OCI-M1 (cell line): ENCODE measurements at places on chromosomes 4 and X.

GRCh38 chr4:72641611-72642010 is 72.6 kb upstream of the ADAMTS3 start:
- no peak for DNase-seq

GRCh38 chrX:49247916-49248811 is 12.9 kb downstream of the CCDC22 start:
- no peak for DNase-seq

DNA sequence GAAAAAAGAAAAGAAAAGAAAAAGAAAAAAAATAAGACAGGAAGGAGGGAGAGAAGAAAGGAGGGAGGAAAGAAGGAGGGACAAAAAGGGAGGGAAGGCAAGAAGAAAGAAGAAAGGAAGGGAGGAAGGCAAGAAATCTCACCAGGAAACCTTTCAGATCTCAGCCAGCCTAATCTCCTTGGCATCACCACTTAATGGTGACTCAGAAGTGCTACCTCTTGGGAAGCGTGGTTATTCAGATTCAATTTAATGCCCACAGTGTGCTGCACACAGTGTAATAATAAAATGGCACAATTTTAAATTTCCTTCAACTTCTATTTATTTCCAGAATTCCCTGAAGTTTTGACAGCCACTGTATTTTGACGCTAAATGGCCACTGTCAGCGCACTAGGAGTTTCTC is 50.3 kb downstream of the DKK2 start:
- DNase-seq = peak; percentile 30

DNA sequence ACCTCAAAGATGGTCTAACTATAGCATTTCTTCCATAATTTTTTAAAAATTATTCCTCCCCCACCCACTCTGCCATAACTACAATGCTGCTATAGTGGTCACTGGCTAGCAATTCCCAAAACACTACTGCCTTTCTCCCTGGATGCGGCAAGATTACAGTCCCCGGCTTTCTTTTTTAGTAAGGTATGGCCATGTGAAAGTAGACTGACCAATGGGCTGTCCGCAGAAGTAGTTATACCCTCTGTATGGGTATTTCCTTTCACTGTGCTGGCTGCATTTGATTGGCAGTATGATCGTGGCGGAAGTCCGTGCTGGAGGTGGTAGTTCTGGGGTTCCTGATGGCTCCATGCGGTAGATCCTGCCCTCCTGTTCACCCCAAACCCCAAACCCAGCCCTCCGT is 166.0 kb downstream of the FBXO8 start:
- no peak for DNase-seq

GRCh38 chrX:118726887-118727685 is at the start of gene IL13RA1:
Gene IL13RA1, plus strand, starts transcription at chrX:118727606. Its CDS starts 33 bp downstream, at chrX:118727639.
- DNase-seq = peak; percentile 82

DNA sequence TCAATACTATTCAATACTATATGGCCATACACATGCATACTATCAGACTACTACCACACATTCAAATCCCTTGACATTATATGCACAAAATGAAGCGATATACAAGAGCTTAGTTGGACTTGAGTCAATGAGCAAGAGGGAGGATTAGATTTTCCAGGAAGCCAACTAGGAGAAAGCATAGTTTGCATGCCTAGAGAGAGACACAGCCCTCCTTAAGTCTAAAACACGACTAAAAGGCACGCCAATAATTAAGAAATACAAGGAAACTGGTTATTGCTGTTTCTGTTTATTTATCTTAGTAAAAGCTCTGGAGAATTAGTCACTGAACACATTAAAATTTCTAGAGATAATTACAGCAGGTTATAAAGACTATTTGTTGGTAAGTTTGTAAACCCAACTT is 21.8 kb downstream of the MBNL3 start:
- DNase-seq = no peak

- DNase-seq = no peak
Observed at GRCh38 chrX:139725720-139726119, 17.8 kb upstream of the MCF2 start.

GRCh38 chr4:52939739-52940138 is 77.6 kb downstream of the RASL11B start:
- DNase-seq = no peak

DNA sequence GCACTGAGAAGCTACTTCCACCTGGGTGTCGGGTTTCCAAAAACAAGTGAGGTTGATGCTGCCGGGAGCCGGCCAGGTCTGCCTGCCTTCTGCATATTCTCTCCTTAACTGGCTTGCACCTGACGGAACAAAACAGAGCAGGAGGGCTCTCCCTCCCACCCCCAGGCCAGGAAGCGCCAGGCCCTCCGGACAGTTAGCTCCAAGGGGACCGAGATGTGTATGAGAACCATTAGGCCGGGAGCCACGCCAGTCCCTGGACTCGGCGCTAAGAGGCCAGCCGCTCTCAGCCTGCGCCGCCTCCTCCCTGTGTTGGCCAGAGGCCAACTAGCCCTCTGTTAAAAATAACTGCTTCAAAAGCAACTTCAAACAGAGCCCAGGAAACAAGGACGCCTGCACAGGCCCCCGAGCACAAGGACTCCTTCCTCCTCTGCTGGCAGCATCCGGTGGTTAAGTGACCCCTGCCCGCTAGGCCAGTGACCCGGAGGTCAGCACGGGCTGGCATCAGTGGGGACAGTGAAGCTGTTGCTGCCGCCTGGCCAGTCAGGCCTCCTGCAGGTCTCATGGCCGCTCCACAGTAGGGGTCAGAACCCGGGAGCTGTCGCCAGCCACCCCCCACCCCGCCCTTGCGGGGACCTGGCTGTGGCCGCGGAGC is 107.9 kb downstream of the ABLIM2 start:
- no peak for DNase-seq

DNA sequence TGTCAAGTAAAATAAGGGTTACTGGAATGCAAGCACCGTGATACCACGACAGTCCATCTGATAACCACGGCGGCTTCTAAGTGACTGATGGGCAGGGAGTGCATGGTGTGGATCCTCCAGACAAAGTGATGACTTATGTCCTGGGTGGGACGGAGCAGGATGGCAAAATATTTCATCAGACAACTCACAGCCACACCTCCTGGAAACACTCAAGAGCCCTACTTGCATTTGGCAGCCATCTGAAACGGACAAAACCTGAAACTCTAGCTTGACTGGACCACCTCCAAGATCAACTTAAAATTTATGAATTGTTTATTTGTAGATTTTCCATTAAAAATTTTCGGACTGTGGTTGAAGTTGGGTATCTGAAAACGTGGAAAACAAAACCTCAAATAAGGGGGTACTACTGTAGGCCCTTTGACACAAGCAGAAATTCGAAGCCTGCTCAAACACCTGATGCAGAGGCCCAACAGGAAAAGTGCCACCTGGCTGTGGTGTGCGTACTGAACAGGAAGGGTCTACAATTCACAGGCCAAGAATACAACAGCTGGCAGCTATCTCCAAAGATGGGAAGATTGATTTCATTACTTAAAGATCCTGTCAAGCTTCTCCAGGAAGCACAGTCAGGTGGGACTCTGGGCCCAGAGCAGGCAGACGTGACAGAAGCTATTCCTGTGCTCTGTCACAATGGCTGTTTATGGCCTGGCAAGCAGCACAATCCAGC is 26.0 kb downstream of the LRIT3 start:
- peak; percentile 23 for DNase-seq

- DNase-seq = no peak
Observed at GRCh38 chr4:129337228-129337620, 241.3 kb downstream of the C4orf33 start.

DNA sequence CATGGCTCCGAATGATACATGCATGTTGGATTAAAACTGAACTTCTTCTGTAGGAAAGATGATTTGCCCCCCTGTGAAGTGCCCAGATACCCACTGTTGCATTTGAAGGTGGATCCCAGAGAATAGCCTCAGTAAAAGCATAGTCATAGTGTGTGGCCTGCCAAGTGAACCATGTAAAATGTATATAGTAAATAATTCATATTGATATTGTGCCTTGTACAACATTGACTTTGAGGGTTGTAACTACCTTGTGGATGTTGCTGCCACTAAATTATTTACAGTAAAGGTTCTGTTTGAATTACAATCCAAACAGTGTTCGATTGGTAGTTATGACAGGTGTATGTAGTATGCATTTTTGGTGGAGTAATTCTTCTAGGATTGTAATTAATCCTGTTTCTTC is 19.2 kb downstream of the TMEM131L start:
- no peak for DNase-seq

DNA sequence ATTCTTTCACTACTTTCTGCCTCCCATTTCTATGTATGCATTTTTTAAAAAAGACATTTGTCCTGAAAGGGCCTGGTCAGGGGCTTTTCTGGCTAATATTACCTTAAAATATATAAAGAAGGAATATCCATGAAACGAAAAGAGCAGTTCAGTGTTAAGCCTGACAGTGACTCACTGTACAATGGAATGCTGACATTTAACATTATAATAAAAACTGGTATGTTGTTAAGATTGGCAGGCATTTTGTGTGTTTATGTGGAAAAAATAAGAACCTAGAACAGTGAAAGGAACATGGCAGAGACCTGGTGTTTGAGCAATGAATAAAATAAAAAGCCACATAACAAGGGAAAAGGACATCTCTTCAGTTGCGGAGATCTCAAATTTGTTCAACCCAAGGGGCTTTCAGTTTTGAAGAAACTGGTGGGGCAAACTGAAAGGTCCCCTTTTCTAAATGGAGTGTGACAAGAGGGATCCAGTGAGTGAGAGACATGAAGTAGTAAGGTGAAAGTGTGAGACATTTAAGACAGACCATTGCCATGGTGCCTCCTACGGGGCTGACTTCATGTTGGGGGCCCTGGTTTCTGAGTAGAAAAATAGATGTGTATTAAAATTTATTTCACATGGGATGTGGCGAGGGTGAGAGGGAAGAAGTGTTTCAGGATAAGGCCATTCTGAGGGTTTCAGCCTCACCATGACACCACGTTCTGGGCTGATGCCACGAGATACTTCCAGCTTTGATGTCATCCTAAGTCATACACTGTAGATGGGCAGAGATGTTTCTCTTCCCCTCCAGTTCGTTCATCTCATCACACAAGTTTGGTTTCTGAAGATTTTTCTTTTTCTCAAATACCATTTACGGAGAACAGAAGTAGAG is 324.9 kb downstream of the PPP3CA start:
- DNase-seq = no peak

- no peak for DNase-seq
Observed at GRCh38 chrX:137565318-137565904, 516 bp upstream of the ZIC3 start.

GRCh38 chrX:45524296-45524695 is 323.6 kb upstream of the DIPK2B start:
- DNase-seq = no peak

GRCh38 chr4:74014332-74014731 is 15.9 kb upstream of the CXCL5 start:
- peak; percentile 50 for DNase-seq

DNA sequence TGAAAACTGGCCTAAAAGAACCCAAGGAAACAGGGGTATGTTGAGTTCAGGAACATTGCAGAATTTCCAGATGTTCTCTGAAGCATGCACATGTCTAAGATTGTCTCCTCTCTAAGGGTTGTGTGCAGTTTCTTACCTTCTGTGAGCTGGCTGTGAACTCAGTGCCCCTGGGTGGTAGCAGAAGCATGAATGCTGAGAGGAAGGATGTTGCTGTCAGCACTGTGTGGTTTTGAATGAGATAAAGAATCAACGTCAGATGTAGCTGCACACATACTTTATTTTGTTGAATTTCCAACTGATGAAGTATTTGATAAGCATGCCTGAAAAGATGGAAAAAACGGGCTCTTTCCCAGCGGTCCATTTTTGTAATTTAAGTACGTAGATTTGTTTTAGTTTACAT is 23.8 kb upstream of the CD38 start:
- no peak for DNase-seq

DNA sequence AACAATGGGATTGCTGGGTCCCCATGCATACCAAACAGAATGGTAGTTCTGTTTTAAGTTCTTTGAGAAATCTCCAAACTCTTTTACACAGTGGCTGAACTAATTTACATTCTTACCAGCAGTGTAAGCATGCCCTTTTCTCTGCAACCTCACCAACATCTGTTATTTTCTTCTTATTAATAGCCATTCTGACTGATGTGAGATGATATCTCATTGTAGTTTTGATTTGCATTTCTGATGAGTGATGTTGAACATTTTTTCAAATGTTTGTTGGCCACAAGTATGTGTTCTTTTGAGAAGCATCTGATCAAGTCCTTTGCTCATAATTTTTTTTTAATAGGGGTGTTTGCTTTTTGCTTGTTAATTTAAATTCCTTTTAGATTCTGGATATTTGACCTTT is 41.2 kb upstream of the ZMAT1 start:
- no peak for DNase-seq

- DNase-seq = no peak
Observed at GRCh38 chr4:94714365-94715160, 43.2 kb upstream of the BMPR1B start.

- DNase-seq = no peak
Observed at GRCh38 chr4:78766650-78767049, 9.5 kb upstream of the BMP2K start.

DNA sequence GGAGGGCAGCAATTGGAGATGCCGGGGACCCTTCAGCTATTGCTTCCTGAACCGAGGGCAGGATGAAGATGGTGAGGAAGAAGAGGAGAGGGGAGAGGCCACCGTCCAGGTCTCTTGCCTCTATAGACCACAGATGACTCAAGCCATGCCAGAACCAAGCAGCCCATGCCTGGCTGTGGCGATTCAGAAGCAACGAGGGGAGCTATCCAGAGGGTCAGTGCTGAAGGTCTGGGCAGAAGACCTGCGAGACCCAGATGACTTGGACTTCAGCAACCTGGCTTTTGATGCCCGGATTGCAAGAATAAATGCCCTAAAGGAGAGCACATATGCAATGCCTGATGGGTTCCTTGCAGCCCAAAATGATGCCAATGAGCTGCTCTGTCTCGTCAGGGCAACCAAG is 70.2 kb upstream of the PRPS2 start:
- peak; percentile 0 for DNase-seq

GRCh38 chr4:13541720-13542576 is 2.4 kb downstream of the NKX3-2 start:
- DNase-seq = no peak

DNA sequence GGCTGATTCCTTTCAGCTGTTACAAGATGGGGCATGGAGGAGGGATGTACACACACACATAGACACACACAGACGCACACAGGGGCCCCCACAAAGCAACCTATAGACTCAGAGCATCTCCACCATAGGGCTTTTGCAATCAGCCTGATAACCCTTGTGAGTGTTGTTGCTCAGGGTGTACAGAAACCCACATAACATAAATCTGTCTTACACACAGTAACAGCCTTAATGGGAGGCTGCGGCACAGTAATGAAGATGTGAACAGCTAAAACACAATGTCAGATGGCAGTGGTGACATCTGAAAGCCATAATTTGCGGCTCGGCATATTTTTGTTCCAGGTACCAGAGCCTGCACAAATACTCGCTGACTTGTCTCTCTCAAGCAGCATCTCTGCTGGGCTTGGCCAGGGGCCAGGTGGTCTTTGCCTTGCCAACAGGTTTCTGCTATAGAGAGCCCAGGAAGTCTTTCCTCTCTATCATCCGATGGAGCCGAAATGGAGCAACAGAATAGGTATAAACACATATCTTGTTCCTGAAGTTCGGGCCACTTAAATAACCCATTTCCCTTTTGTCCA is 357.2 kb upstream of the GATB start:
- no peak for DNase-seq

GRCh38 chr4:87322754-87323153 is at the start of gene HSD17B13:
Gene HSD17B13, minus strand, starts transcription at chr4:87322882. Its CDS starts 41 bp downstream, at chr4:87322841.
- no peak for DNase-seq
